ENCODE measurements at places on chromosomes 3 and 15.

GRCh38 chr3:116749388-116749787, 39.8 kb downstream of the TUSC7 start:
- no peaks in the 10 kb centered on the region for H3K27me3 ChIP-seq
- no peaks in the 10 kb centered on the region for H3K36me3 ChIP-seq
- no peak for DNase-seq
- no peak overlapping the region for H3K4me3 ChIP-seq
- no peak overlapping the region for H3K27ac ChIP-seq

GRCh38 chr3:171557173-171557572, 97.0 kb upstream of the TNIK start:
- no peaks in the 10 kb centered on the region for H3K36me3 ChIP-seq
- no peak overlapping the region for H3K27ac ChIP-seq
- DNase-seq: no peak
- no peaks in the 10 kb centered on the region for H3K27me3 ChIP-seq

DNA sequence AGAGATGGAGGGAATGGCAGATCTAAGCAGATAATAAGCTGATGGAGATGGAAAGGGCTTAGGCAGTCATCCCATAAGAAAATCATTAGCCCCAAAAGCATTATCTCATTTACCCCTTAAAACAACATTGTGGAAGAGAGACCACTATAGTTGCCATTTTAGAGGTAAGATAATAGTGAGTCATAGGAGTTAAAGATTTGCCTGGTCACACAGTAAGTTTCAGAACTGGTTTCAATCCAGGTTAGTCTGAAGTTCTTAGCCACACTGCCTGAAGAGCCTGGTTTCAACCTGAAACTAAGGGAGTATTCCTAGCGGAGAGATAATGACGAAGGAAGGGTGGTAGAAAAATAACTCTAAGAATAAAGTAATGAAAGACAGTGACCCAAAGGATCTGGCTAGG, 13.0 kb upstream of the UBR1 start:
- H3K4me3 ChIP-seq: no peak overlapping the region
- H3K4me1 ChIP-seq: peaks cover 8% of the 10 kb centered on the region
- H3K36me3 ChIP-seq: no peaks in the 10 kb centered on the region
- H3K27me3 ChIP-seq: peaks cover 68% of the 10 kb centered on the region
- no peak for DNase-seq

DNA sequence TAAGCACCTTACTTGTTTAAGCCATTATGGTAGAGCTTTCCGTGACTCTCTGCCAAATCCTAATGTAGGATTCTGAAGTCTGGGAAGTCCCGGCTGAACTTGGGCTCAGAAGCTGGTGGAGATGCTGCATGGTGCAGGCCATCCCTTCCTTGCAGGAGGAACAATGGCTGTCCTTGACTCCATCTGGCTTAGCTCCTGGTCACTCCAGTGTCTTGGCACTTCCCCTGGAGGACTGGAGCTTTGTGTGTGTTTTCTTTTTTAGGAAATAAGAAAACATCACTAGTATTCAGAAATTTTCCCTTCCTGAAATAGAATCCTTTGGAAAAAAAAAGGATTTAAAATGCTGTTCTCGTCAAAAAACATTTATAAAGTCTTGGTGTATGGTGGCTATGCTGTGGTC, 209.3 kb upstream of the ROPN1 start:
- peaks cover 16% of the 10 kb centered on the region for H3K4me1 ChIP-seq
- DNase-seq: no peak
- no peaks in the 10 kb centered on the region for H3K36me3 ChIP-seq
- no peak overlapping the region for H3K27ac ChIP-seq

DNA sequence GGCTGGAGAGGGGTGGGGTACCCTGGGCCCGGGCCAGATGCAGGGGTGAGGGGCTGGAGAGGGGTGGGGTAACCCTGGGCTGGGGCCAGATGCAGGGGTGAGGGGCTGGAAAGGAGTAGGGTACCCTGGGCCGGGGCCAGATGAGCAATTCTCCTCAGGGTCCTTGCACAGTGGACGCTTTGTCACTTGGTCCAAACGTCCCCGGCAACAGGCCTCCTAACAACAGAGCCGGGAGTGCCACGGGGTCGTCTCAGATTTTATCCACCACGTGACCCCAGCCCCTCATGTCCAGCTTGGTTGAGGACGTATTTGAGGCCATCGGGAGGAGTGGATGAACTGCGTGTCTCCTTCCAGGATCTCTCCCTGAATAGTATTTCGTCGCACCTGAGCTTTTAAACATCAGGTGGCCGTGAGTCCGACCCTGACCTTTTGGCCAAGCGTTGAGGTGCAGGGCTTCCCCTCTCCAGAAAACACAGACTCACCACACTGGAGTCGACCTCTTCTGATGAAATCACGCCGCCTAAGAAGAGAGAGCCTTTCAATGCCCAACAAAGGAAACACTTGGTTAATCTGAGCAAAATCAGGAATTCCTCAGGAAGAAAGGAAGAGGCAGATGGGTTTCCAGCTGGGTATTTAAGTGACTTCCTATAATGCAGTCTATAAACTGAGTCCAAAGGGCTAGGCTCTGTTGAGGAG, 12.8 kb upstream of the LRRC15 start:
- 0 out of 2 replicates have a peak overlapping the region, but pooled peaks have one; percentile 4 for H3K27ac ChIP-seq
- no peak overlapping the region for H3K4me3 ChIP-seq
- no peaks in the 10 kb centered on the region for H3K27me3 ChIP-seq
- DNase-seq: no peak

DNA sequence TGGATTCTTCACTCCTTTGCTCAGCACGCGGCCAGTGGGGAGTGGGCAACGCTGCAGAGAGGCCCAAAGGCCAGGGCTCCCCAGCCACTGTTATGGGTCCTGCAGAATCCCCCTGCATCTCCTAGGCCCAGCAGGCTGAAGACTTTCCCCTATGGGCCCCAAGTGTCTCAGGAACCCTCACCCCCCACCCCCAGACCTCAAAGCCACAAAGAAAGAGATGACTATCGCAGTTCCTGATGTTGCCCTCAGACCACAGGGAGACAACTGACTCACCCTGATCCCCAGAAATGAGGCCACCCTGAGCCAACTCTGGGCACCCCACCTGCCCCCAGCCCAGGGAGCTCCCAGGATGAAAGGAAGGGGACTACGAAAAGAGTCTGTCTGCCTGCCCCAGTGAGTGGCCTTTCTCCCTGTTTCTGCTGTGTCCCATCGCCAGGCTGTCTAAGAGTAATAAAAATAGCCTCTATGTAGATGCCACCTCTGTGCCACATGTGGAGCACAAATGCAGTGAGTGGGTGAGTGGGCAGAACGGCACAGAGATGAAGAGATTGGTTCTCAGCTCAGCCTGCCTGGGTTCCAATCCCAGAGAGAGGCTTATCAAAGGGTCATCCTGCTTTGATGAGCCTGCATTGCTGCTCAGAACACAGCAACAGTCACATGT, 283.0 kb downstream of the UACA start:
- no peak overlapping the region for H3K4me3 ChIP-seq
- H3K27me3 ChIP-seq: no peaks in the 10 kb centered on the region
- no peak for DNase-seq
- no peaks in the 10 kb centered on the region for H3K4me1 ChIP-seq
- H3K27ac ChIP-seq: no peak overlapping the region
- no peaks in the 10 kb centered on the region for H3K36me3 ChIP-seq

- no peak for DNase-seq
- peaks cover 28% of the 10 kb centered on the region for H3K4me1 ChIP-seq
- H3K4me3 ChIP-seq: no peak overlapping the region
- no peaks in the 10 kb centered on the region for H3K27me3 ChIP-seq
Measured at GRCh38 chr15:46300716-46301115, 665.9 kb downstream of the SQOR start.
